Thoracic aorta (tissue), 2 donors: ENCODE measurements at places on chromosomes 4 and X.

GRCh38 chr4:146165840-146166239 is 9.7 kb upstream of the LSM6 start:
- DNase-seq = no peak

- DNase-seq = no peak
Measured at GRCh38 chr4:98861100-98861884, 67.6 kb downstream of the EIF4E start.

DNA sequence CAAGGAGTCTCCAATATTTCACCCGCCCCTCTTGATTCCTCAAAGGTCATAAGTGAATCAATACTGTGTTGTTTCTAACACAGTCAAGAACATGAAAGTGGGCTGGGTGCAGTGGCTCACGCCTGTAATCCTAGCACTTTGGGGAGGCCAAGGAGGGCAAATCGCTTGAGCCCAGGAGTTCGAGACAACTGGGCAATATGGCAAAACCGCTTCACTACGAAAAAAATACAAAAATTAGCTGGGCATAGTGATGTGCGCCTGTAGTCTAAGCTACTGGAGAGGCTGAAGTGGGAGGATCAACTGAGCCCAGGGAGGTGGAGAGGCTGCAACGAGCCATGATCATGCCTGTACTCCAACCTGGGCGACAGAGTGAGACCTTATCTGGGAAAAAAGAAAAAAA is 3.4 kb downstream of the ACSL1 start:
- DNase-seq = no peak

GRCh38 chr4:44984083-44984482 is 257.7 kb upstream of the GNPDA2 start:
- no peak for DNase-seq

DNA sequence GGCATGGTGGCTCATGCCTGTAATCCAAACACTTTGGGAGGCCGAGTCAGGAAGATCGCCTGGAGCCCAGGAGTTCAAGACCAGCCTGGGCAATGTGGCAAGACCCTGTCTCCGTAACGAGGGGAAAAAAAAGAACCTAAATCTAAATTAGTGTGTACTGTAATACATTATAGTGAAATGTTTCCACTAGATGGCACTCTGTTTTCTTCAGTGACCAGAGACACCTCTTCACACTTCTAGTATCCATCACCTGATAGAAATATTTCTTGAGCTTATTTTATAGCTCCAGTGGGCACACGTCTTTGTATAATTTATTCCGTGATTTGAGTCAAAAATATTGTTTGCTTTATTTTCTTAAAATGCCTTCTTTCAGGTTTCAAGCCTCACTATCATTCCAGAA is 600.9 kb upstream of the DIPK2B start:
- DNase-seq = no peak

DNA sequence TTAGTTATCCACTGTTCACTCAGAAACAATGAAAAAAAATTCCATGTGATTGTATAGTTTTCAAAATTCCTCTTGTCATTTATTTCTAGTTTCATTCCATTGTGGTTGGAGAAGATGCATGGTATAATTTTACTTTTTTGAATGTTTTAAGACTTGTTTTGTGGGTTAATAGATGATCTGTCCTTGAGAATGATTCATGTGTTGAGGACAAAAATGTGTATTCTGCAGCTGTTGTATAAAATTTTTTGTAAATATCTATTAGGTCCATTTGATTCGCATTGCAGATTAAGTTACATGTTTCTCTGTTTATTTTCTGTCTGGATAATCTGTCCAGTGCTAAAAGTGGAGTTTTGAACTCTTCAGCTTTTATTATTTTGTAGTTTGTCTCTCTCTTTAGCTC is 65.4 kb downstream of the RTL3 start:
- no peak for DNase-seq

DNA sequence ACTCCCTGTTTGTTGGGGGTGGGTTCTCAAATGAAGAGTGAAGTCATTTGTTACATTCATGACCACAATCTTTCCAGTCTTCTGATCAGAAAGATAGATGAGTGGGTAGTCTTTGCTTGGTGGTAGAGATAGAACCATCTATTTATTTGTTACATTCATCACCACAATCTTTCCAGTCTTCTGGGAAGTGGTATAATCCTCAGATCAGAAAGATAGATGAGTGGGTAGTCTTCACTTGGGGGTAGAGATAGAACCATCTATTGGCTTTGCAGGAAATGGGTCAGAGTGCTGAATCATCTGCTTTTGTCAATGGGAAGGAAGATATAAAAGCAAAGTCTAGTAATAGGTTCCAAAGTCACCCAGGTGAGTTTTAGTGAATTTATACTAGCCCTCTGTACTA is 64.2 kb upstream of the EPGN start:
- no peak for DNase-seq

DNA sequence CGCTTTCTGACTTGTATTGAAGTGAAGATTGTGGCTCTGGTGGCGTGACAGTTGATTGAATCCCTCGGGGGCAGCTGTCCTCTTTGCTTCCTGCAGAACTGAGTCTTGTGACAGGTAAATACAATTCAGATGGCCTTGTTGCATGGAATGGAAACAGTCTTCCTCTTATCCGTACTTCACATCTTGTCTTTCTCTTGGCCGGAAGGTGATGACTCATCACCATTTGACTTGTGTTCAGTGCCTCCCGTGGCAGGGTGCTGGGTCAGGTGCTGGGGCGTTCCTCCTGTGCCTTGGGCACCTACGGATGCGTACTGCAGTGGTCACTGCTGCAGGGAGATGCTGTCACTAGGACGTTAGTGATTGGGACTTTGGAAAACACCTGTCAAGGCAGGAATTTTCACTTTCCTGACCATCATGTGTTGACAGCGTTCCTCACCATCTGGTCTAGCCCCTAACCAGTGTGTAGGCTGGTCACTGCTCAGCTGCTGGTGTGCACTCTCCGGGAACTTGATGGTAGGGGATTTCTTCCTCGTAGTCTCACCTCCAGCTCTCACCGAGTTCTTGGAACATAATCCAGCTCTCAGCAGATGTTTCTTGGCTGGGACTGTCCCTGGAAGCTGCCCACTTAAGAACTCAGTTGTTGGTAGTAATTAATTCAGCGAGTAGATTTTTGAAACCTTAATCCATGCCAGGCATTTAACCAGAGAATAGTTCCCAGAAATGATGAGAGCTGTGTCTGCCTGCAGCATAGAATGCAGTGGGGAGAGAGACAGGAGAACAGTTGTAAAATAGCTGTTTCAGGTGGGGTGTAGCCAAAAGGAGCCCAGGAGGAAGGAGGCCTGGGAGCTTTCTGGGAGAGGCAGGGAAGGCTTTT is 7.2 kb downstream of the TBC1D14 start:
- DNase-seq = no peak

DNA sequence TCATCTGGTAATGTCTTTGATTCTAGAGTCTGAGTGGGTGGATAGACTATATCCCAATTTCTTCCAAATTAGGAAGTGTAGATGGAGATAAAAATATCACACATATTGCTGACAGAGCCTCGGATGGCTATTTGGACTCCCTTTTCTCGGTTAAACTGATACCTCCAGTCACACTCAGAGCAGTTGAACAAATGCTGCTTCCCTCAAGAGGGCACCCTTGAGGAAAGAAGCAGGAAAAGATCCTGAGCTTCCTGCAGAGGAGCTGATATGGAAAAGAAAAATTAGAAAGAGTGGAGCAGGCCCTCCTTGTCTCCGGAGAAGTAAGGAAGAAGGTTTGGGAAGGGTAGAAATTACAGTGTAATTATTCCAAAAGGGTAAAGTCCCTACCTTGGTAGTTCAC is 96.2 kb upstream of the CCSER1 start:
- DNase-seq = no peak

DNA sequence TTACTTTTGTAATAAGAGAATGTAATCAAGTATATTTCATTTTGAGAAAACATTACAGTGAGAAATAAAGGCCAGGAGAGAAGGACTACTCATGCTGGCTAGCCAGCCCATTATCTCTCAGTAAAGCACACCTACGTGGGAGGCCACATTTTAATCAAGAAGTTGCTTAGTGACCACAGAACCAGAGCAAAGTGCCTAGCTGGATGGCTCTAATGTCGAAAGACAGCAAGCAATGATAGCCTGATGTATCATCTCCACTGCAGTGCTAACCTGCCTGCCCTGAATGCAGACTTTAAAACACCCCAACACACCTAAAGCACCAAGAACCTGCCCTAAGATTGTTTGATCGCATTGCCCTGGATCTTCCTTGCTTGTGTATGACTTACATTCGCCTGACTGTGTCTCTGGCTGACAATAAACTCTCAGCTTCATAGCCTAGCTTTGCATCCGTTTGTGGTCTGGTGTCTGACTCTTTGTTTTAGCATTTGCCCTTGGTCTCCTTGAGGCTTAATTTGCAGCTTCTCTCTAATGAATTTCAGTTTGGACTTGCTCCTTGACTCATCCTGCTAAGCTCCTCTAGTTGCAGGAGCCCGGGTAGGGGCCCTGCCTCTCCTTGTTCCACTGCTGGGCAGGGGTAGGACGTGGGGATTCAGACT is 31.4 kb upstream of the SOWAHD start:
- no peak for DNase-seq

GRCh38 chr4:3657902-3658529 is 108.2 kb upstream of the ADRA2C start:
- DNase-seq = peak; percentile 80

DNA sequence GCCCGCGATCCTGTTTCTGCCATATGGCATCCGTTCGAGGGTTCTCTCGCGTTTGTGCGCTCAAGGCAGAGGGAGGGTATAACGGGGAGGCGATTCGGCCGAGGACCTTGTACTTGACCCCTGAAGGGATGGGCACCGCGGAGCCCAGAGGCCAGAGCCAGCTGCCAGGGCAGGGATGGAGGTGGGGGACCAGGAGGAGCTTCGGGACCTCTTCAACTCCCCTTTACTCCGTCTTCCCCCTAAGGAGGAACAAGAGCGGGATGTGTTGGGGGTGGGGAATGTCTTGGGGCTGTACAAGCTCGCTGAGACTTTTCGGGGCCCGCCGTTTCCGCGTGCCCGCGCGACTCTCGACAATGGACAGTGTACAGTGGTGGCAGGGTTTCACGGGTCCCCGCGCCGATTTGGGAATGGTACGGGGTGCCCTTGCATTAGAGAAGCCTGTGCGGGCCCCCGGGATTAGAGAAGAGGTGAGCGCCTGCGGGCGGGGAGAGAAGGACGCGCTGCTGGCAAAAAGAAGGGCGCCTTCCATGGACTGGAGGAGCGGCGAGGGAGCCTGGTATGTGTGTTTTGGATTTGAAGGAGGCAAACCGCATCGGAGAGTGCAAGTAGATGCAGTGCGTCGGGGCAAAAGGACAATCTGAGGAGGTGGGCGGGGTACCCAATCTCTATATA is 760 bp downstream of the UGT8 start:
- no peak for DNase-seq

DNA sequence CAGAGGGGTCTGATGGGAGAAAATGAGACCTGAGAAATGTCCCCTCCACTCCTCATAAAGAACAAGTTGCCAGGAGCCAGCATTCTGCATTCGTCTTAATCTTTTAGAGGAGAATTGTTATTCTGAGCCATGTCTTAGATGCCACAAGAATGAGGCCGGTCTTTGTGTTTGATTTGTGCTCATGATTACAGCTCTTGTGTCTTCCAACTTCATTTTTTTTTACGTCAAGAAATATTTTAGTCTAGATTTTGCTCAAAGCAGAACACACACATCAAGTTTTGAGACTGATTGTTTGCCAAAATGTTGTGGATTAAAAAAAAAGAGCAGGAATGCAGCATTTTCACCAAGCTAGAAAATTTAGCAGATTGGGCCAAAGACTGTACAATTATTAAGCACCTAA is 130.6 kb upstream of the PITX2 start:
- DNase-seq = no peak

- no peak for DNase-seq
Measured at GRCh38 chr4:30840571-30840970, 120.4 kb downstream of the PCDH7 start.

- no peak for DNase-seq
Measured at GRCh38 chr4:12724510-12724909, 759.6 kb downstream of the RAB28 start.

DNA sequence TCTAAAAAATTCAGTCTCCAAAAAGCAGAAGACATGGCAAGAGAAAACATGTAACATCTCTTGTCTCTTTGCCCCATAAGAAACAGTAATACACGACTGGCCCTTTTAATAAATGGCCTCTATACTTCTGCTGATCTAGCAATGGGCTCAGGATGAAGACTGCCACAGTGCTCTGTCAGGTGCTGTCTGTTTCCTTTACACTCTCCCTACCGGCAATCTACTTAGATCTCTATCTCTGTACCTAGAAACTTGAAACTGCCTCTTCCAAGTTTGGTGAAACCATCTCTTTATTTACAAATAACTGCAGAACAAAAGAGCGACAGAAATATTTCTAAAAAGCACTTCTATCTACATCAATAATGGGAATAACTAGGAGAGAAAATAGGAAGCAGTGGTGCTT is 685.2 kb upstream of the INTU start:
- DNase-seq = no peak

DNA sequence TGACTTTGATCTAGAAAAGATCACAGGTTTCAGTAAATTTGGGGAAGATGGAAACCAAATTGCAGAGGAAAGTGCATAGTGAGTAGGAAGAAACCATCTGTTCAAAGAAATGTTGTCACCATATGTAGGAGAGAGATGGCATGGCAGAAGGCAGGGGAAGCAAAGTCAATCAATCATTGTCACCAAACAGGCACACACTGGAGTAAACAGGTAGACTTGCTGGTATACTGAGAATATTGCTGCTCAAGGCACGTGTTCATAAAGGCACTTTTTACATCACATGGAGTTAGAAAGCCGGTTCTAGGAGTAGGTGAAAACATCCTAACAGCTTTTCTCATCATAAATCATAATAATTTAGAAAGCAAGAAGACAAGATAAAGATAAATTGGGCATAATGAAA is 550.5 kb upstream of the FAT1 start:
- no peak for DNase-seq

- DNase-seq = no peak
Measured at GRCh38 chrX:155246748-155247147, 17.5 kb downstream of the RAB39B start.

- no peak for DNase-seq
Measured at GRCh38 chr4:128347930-128348660, 60.5 kb upstream of the PGRMC2 start.

DNA sequence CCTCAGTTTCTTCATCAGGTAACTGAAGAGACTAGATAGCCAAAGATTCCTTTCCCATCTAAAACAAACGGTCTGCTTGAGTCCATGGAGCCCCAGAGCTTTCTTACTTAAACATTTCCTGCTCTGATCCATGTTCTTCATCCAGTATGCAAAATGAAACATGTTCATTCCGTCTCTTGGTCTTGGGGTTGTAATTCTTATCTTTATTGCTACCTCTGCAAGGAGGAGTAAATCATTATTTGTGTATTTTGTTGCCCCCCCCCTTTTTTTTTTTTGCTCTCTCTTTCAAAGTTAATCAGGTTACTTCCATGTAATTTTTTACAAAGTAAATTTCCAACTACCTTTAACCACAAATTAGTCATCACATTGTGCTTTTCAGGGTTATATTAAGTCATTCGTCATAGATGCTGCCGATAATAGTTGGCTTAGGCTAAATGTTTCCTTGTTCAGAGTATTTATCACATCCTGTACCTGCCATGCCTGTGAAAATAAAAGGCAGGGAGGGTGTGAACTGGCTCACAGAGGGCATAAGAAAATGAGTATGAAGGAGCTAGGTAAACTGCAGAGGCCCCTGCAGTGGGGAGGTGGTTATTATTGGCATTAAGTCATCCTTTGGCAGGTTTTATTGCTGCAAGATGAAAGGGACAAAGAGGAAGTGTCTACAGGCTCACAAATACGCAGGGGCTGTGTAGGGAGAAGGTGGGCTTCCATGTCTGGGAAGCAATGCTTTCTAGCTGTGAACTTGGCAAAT is 76.7 kb upstream of the HS3ST1 start:
- DNase-seq = no peak

GRCh38 chrX:49987651-49988050 is 65.3 kb downstream of the CLCN5 start:
- no peak for DNase-seq
